ENCODE measurements at places on chromosomes 3 and 15.

DNA sequence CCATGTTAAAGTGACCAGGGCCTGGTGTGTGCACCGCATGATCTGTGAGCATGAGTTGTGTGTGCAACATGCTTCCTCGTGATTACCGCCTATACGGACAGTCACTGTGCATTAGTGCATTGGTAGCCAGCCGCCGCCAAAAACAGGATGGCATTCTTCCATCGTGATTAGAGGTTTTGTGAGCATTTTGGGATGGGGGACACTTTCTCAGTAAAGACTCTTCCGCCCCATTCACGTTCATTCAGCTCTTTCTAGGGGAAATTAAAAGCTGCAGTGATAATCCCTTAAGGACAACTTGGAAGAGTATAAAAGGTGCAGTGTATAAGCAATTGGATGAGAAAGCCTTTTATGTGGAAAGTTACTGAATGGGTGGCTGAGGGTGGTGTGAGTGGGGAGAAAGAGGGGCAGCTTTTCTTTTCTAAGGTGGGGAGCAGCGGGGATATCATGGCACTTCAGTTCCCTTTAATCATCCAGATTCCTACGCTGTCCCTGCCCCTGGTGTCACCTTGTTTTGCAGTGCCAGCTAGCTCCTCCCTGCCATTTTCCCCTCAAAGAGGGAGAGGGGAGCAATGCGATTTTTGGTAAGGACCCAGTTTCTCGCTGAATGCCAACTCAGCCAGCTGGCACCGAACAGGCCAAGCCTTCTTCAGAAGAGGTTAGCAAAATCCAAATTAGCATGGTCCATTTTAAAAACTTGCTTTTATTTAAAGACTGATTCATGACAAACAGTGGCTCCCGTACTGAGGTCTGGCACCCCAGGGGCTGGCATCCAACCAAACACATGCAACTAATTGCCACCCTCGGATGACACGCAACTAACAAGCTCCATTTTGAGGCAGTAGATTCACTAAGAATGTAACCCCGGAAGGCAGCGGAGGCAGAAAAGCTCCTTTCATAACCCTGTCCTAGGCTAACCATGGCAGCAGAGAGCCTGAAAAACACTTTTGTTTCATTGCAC lies 447.8 kb downstream of the FHIT start:
- no peak for DNase-seq

DNA sequence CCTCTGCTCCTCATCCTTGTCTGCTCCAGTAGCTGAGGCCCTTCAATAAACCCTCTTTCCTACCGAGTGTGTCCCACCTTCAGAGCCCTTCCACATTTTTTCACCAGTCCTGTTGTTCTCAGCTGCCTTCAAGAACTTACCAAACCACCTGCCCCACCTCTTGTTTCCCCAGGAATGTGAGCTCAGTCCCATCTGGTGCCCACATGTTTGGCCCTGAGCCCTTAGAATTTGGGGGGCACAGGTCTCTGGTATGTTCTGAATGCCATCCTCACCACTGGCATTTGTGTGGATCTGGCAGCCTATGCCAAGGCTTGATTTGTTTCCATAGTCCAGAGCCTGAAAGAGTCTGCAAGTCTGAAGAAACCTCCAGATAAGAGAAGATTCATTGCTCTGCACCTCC lies 315.2 kb upstream of the PPP2R3A start:
- no peak for DNase-seq

GRCh38 chr15:99163271-99164062 lies 58.6 kb downstream of the SYNM start:
- no peak for DNase-seq

GRCh38 chr3:151015767-151016477 lies 43.4 kb upstream of the CLRN1 start:
- peak; percentile 15 for DNase-seq

GRCh38 chr15:51775967-51776816 lies 24.8 kb downstream of the TMOD2 start:
- DNase-seq, result no peak

DNA sequence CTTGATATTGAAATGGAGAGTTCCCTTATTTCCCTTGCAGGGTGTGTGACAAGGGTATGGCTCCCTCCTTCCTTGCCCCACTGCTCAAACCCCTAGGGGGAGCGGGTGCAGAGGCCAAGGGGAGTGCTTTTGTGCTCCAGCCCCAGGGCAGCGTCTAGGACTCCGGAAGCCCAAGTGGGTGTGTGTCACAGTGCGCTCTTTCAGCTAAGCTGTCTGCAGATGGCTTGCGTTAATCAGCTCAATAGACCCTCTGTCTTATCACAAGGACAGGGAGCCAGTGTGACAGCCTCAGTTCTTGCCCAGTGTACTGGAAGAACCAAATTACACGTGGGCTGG lies 523.6 kb upstream of the LMCD1 start:
- DNase-seq, result no peak

- no peak for DNase-seq
Observed at GRCh38 chr3:189947068-189947467, 173.6 kb downstream of the P3H2 start.

DNA sequence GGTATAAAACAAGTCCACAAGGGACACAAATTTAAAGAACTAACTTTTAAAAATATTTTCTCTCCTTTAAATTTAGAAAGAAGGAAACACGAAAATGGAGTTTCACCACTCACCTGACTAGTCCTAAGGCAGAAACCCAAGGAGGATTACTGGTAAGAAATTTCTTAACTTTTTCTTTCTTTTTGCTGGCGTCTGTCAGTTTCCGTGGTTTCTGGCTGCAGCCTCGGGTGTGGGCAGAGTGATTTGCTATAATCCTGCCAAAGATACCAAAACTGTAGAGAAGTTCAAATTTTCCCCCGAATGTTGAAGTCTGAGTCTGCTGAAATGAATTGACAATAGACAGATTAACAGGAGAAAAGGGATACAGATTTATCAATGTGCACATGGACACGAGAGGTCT lies 843.6 kb upstream of the ALCAM start:
- no peak for DNase-seq

GRCh38 chr3:120568598-120568997 lies 27.5 kb upstream of the NDUFB4 start:
- no peak for DNase-seq

- DNase-seq, result no peak
Observed at GRCh38 chr3:123332124-123332641, 116.7 kb downstream of the ADCY5 start.

DNA sequence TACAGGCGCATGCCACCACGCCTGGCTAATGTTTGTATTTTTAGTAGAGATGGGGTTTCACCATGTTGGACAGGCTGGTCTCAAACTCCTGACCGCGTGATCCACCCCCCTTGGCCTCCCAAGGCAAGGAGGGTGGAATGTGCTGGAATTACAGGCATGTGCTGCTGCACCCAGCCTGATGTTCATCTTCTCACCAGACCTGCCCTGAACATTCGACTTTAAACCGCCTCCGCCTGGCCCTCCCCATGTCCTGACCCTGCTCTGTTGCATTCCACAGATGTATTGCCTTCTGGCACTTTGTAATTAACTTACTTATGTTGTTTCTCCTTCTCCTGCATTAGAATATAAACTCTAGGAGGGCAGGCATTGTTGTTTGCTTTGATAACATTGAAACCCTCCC lies 102.1 kb downstream of the LINGO1 start:
- DNase-seq, result no peak

- no peak for DNase-seq
Observed at GRCh38 chr3:191240486-191240885, 41.4 kb downstream of the OSTN start.

GRCh38 chr3:172065967-172066762 lies 26.8 kb downstream of the FNDC3B start:
- no peak for DNase-seq

DNA sequence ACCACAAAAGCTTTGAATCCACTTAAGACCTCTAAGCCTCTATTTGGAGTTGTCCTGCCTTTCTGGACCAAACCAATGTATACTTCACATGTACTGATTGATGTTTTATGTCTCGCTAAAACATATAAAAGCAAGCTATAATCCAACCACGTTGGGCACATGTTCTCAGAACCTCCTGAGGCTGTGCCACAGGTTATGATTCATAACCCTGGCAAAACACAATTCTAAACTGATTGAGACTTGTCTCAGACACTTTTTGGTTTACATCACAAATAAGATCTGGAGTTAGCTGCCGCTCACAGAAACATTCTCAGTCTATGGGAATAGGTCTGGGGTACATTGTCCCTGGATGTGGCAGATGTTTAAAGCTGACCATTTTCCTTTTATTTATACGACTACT lies 53.4 kb upstream of the EPHA6 start:
- no peak for DNase-seq

All from skeletal muscle cell (primary cell).